ENCODE measurements at places on chromosomes 5 and 9. TPM values are rescaled to one million over a fixed set of nuclear protein-coding genes. Genes with fewer than 3 reads are reported as not detected.

GABRA1 gene
- not detected for total RNA-seq

DNA sequence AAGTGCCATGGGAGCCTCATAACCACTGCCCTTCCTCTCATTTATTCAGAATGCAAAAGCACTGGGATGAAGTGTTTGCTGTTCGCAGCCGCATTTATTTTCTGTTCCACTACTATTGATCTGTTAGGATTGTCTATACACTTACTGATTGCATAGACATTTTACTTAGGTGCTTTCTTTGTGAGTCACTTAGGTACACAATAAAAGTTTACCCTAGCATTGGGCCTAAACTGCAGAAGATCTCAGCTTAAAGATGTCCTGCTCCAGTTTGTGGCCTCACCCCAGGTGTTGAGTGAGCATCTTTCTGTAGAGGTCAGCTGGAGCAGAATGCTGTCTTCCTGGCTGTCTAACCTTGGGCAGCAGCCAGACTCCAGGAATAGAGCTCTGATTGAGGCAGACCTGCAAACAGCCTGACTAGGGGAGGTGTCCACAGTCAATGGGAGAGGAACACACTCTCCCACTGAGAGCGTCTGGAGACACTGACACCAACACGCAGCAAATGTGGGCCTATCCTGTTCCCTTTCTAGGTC lies 54.0 kb downstream of the GPR21 start:
- no peaks in the 10 kb centered on the region for H3K27me3 ChIP-seq
- no peak overlapping the region for H3K4me3 ChIP-seq
- DNase-seq = no peak
- H3K4me1 ChIP-seq = no peaks in the 10 kb centered on the region
- H3K36me3 ChIP-seq = peaks cover 36% of the 10 kb centered on the region
- no peak overlapping the region for H3K27ac ChIP-seq

DNA sequence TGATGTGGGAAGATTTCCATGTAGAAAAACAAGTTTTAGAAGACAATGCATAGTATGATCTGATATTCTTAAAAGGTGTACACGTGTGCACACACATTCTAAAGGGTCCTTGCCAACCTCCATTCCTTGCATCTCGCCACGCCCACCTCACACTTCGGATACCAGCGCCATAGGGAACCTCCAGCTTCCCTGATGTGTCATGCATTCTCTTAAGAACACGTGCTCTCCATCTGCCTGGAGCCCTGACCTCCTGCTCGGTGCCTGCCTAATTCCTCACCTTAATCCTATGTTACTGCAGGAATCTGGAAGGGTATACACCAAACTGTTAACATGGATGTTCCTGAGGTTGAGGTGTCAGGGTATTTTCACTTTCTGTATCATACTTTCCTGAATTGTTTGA lies 63.1 kb downstream of the PTCD2 start:
- H3K4me3 ChIP-seq = no peak overlapping the region
- H3K27me3 ChIP-seq = no peaks in the 10 kb centered on the region
- H3K4me1 ChIP-seq = peaks cover 10% of the 10 kb centered on the region
- no peak for DNase-seq
- H3K36me3 ChIP-seq = no peaks in the 10 kb centered on the region

NR5A1 gene
- 199 TPM for total RNA-seq

GRCh38 chr9:127905788-127906191 lies 6.4 kb upstream of the ST6GALNAC6 start:
- no peak for DNase-seq
- peak overlapping the region; percentile 26 for H3K27ac ChIP-seq
- H3K27me3 ChIP-seq = no peaks in the 10 kb centered on the region
- H3K4me3 ChIP-seq = no peak overlapping the region
- H3K36me3 ChIP-seq = peaks cover 20% of the 10 kb centered on the region

DNA sequence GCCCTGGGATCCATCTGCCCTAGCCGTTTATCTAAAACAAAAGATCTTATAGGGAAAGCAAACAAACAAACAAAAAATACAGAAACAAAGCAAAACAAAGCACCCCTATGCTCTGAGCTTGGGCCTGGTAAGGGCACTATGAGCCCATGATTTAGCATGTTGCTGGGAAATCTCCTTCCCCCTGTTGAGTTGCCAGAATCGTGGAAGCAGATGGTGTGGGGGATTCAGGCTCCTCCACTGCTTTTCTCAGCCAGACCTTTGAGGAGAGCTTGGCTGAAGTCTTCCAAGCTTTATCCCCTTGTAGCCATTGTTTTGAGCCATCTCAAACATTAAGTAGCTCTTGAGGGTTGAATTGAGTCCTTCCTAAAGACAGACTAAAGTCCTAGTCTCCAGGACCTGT lies 29.9 kb downstream of the TMC1 start:
- H3K4me1 ChIP-seq = peaks cover 8% of the 10 kb centered on the region
- H3K4me3 ChIP-seq = no peak overlapping the region
- H3K27me3 ChIP-seq = no peaks in the 10 kb centered on the region
- DNase-seq = no peak
- no peak overlapping the region for H3K27ac ChIP-seq

SMAD5 gene
- 71.0 TPM for total RNA-seq

DRD1 gene
- 0.24 TPM for total RNA-seq

NUDT12 gene
- 26.6 TPM for total RNA-seq

- DNase-seq = no peak
- H3K4me3 ChIP-seq = peak overlapping the region; percentile 98
- H3K36me3 ChIP-seq = no peaks in the 10 kb centered on the region
- peaks cover 50% of the 10 kb centered on the region for H3K4me1 ChIP-seq
- H3K27me3 ChIP-seq = no peaks in the 10 kb centered on the region
These were observed 253 bp downstream of the SLC12A2 start for GRCh38 chr5:128083811-128084227.

DNA sequence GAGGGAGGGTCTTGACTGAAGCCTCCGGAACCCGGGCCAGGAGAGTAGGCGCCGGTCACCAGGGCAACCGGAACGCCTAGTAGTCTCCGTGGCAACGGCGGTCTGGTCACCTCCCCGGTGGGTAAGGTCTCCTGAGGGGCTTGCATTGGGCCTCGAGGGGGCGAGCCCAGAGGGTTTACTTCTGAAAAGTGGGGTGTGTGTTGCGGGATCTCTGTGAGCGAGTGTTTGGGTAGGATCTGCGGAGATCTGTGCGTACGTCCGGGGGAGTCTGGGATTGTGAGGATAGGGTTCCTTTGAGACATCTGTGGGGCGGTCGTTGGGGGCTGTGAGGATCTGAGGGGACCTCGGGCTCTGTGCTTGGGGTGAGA lies at the start of gene FAM221B:
TSS of gene FAM221B (minus strand) at position 17 of the 368 bp plus-strand sequence. CDS start 2,571 bp downstream, outside the sequence.
- H3K27me3 ChIP-seq = no peaks in the 10 kb centered on the region
- no peaks in the 10 kb centered on the region for H3K36me3 ChIP-seq
- peak within 1 kb of the TSS; percentile 43 for H3K4me3 ChIP-seq
- H3K4me1 ChIP-seq = peaks cover 33% of the 10 kb centered on the region

GPRIN1 gene
- 2.3 TPM for total RNA-seq

Measured in adrenal gland (tissue), 19 donors.